ENCODE measurements at places on chromosomes 1 and 21.

DNA sequence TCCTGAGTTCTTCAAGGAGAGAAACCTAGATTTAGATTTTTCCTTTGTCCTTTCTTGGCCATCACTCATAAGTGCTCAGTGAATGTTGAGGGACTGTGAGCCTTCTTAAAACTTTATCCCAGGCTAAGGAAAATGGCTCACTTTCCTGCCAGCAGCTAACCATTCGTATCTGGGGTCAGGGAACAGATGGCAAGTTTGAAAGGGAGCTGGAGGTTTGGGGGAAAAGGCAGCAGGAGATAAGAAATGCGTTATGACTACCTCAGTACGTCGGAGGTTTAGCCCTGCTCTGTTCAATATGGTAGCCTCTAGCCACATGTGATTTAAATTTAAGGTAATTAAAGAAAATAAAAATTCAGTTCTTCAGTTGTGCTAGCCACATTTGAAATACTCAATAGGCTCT, 13.3 kb downstream of the RRP15 start:
- no peak for DNase-seq

GRCh38 chr1:162070094-162070748, 730 bp downstream of the NOS1AP start:
- peak; percentile 7 for DNase-seq

GRCh38 chr1:94326329-94326728, 88.9 kb upstream of the ARHGAP29 start:
- DNase-seq: no peak

GRCh38 chr1:176976225-176976624, 188.3 kb downstream of the ASTN1 start:
- DNase-seq: no peak

DNA sequence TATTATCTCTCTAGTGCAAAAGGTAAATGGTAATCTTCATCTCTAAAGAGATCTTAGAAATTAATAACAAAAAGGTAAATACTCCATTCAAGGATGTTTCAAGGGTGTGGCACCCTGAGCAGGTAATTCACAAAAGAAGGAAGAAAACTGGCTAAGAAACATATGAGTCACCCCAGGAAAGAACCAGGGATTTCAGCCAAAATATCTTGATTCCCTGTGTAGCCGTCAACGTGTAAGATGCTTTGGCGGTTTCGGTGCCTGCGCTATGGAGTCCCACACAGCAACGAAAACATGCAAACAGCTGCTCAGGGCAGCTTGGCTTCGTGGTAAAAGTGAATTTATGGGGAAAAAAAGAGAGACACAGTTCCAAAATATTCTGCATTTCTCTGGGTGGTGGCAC, 3.7 kb downstream of the ITGB2 start:
- DNase-seq: no peak

DNA sequence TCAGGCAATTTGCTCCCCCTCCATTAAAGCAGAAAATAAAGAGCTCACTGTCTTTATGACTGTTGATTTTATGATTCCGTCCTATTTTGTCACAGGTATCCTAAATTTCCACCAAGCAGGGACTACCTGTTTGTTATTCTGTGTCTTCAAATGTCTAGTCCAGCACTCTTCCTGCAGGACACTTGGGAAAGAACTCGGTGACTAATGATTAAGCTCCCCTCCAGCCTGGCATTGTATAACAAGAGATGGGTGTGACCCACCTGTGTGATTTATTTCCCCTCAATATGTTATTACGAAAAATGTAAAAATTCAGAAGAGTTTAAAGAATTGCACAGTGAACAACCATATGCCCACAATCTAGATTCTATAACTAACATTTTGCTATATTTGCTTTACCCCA, 42.9 kb upstream of the LRRN2 start:
- no peak for DNase-seq

DNA sequence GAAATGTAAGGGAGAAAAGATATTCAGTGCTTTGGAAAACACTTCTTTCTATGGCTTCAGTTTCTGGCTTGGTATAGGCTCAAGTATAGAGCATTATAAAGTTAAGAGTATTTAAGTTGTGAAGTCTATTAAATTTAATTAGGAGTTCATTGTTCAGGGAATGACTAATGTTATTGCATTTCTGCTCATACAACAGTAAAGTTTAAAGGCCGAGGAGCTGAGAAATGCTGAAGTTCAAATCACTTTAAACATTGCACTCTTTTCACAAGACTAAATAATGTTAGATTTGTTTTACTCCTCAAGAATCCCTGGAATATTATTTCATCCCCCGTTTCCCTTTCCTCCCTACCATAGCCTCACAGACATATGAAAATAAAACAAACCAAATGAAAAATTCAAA, 30.1 kb downstream of the RGS5 start:
- DNase-seq: no peak

DNA sequence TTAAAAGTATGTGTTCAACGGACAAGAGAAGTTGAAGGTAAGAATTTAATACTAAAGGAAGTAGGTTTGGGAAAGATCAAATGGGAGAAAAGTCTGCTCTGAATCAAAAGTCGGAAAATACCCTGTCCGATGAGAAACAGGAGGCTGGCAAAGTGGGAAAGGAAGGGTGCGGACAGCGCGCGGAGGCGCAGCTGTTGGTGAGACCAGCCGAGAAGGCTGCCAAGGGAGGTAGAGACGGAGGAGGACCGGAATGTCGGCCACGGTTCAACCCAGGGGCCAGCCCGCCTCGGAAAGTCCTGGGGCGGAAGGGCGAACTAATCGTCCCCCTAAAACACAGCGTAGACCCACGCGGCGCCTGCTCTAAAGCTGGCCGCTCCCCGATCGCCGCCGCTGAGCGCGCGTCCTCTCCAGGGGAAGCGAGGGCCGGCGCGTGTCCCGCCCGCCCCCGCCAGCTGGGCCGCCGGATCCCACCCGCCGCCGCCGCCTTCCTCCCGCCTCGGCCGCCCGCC, 639 bp upstream of the SPATA1 start:
- no peak for DNase-seq

DNA sequence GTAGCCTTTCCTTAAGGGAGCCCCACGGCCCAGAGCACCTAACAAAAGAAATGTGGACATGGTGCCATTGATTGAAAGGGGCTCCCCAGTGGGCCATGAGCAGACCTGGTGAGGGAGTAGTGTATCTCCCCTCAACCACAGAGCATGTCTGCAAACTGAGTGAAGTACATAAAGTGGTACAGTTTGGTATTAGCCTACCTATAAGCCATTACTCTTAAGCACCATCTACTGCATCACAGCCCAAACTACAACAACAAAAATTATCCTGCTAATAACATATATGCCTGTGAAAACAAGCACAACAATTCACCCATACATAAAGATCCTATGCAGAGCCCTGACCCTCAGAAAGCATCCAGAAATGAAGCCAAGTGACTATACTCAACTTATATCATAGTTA, 407.8 kb downstream of the PTPRC start:
- no peak for DNase-seq

DNA sequence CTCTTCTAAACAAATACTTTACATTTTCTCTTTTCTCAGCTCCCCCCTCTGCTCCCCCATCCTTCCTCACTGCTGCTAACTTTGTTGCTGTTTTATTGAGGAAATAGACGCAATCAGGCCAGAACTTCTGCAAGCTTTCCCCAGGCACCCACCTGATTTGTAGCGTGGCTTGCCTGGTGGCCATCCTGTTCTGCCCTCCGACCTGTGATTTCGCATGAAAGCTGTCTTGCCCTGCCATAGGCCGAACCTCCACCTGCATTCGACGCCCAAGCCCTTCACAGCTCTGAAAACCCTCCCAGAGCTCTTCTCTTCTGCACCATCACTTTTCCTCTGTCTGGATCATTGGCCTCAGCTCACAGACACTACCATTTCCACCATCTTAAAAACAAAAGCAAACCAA, 100.6 kb downstream of the PLPP3 start:
- no peak for DNase-seq

- no peak for DNase-seq
Observed at GRCh38 chr1:23210351-23210785, 6.9 kb downstream of the HTR1D start.

DNA sequence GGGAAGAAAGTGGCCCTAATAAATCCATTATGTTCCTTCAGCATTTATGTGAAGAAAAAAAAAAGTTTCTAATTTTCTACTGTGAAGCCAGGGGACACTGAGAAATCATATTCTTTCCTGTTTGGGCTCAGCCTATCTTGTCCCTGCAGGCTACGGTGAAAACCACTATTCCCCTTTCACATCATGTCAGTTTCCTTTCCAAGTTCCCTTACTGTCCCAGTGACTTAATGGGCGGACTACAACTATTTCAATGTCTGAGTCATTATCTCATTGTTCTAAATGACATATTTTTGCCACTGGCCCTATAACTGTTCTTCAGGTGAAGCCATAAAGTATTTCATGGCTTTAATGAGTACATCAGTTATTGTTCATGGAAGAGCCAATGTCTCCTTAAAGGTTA, 71.3 kb upstream of the BEND5 start:
- no peak for DNase-seq

- no peak for DNase-seq
Observed at GRCh38 chr1:227545361-227545760, 18.0 kb upstream of the ZNF678 start.

DNA sequence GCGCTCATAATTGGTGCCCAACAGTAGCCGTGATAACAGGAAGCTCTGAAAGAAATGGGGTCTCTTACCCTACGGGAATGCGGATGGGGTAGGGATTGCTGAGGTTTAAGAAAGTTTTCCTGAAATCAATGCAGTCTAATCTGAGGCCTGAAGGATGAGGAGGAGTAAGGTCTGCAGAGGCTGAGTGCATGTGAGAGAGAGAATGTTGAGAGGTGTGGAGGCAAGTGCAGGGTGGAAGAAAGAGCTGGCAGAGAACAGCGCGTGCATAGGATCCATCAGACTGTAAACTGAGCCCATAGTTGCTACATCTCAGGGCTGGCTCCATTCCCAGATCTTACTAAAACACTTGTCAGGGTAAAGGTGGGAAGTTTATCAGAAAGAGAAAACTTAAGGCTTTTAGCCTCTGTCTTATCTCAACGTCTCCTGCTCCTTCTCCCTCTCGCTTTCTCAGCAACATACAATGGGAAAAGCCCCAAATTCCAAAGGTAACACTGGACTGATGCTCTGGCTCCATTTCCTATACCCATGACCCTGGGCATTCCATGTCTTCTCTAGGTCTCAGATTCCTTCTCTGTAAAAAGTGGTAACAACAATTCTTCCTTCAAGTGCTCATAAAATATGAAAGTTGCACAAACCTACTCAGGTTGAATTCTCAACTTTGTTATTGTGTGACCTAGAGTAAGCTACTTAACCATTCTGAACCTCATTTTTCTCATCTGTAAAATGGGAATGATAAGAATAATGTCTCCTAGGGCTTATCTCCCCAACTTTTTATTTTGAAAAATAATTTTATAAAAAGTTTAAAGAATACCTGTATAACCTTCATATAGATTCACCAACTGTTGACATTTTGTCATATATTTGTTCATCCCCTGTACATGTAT, 75.2 kb downstream of the SH3GLB1 start:
- no peak for DNase-seq

- DNase-seq: no peak
Observed at GRCh38 chr1:155607708-155608107, 2.3 kb upstream of the MSTO1 start.

DNA sequence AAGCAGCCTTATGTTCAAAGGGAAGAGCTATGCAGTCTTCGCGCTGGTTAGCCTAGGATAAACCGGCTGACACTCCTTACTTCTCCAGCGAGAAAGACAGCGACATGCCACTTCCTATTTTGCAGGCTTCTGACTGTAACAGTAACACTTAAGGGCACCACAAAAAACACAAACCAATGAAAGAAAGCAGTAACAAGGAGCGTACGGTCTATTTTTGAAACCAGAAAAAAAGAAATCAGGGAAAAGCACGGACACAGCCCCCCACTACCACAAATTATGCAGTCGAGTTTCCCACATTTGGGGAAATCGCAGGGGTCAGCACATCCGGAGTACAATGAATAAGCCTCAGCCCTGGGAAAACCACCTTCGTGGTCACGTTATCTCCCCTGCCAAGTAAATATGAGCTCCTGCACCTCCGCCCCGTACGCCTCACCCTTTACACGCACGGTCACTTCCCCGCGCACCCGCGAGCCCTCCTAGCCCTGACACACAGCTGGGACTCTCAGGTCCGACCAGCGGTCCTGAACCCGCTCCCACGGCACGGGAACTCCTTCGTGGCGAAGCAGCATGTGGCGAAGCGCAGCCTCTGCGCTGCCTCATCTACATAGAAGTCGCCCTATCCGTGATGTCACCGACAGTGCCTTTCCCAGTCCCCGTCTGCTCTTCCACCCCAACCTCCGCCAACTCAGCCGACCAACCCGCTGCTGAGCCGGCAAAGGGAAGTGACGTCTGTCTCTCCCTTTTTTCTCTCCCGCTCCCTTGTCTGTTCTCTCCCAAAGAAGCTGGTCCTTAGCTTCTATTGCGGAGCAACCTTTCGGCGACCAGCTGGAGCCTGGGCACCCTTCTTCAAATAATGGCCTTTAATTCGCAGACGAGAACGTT, 40.9 kb upstream of the PPIAL4F start:
- peak; percentile 87 for DNase-seq

DNA sequence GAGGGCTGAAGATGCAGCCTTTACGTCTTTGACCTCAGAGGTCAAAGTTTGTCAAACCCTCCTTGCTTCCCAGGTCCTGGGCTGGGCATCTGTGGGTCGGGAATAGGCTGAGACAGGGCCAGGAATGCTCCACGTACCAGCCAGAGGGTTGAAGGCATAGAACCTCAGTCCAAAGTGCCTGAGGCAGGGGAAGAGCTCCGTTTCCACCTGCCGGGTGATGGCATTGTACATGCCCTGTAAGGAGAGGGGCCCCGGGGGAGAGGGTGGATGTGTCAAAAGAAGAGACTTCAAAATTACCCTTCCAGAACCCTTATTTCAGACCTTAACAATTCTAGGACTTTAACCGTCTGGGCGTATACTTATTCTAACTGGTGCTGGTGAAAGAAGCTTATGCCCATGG, 3.7 kb downstream of the AKR7A3 start:
- no peak for DNase-seq

- DNase-seq: no peak
Observed at GRCh38 chr1:199322278-199322677, 683.4 kb downstream of the PTPRC start.

GRCh38 chr1:153919876-153920852, 2.6 kb downstream of the GATAD2B start:
- no peak for DNase-seq

GRCh38 chr21:33302796-33303195, 22.0 kb upstream of the IFNAR1 start:
- no peak for DNase-seq

- DNase-seq: no peak
Observed at GRCh38 chr21:33202464-33203363, 27.0 kb upstream of the IFNAR2 start.

GRCh38 chr1:169949139-169949538, 55.4 kb upstream of the SCYL3 start:
- DNase-seq: no peak

- DNase-seq: no peak
Observed at GRCh38 chr1:60596791-60597750, 485.3 kb upstream of the NFIA start.

GRCh38 chr1:203283597-203283996, 21.7 kb upstream of the BTG2 start:
- DNase-seq: no peak
